Left lung (tissue), 14 donors: ENCODE measurements at places on chromosomes 7 and 10. TPM values are rescaled to one million over a fixed set of nuclear protein-coding genes. Genes with fewer than 3 reads are reported as not detected.

TIAL1 gene
- 203 TPM for polyA plus RNA-seq

OR13A1 gene
- 0.09 TPM for polyA plus RNA-seq

SFRP5 gene
- 1.3 TPM for polyA plus RNA-seq

TSPAN13 gene
- polyA plus RNA-seq = 132 TPM

STAMBPL1 gene
- polyA plus RNA-seq = 13.4 TPM

DNA sequence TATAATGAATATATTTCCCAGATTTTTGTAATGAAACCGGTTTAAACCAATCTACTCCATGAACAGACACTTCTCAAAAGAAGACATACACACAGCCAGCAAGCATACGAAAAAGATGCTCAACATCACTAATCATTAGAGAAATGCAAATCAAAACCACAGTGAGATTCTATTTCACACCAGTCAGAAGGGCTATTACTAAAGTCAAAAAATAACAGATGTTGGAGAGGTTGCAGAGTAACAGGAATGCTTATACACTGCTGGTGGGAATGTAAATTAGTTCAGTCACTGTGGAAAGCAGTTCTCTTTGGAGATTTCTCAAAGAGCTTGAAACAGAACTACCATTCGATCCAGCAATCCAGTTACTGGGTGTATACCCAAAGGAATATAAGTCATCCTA, 240.7 kb downstream of the TSPAN12 start:
- H3K4me3 ChIP-seq = no peak overlapping the region
- no peaks in the 10 kb centered on the region for H3K4me1 ChIP-seq
- no peaks in the 10 kb centered on the region for H3K36me3 ChIP-seq
- H3K27ac ChIP-seq = no peak overlapping the region

DNA sequence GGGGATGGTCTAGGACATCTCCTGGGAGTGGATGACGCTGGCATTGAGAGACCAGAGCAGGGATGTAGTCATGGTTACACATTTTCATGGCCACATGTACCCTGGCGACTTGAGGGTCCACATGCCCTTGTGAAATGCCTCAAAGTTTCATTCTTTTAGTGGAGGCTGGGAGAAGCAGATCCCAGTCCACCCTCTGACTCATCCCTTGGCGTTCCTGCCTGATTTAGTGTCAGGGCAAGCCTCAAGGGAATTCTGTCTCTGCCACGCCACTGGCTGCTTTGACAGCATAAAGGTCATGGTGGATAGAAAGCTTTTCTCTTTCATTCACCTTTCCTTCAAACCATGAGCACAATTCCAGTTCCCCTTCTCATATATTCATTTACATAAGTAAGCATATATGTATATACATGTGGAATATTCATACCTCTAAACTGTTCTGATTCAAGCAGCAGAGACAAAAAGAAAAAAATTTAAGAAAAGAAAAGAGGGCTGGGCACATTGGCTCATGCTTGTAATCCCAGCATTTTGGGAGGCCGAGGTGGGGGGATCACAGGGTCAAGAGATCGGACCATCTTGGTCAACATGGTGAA, 21.8 kb upstream of the KIF5B start:
- no peaks in the 10 kb centered on the region for H3K4me1 ChIP-seq
- H3K27me3 ChIP-seq = no peaks in the 10 kb centered on the region
- DNase-seq = no peak
- no peak overlapping the region for H3K27ac ChIP-seq
- no peaks in the 10 kb centered on the region for H3K36me3 ChIP-seq

- H3K4me1 ChIP-seq = no peaks in the 10 kb centered on the region
- no peak overlapping the region for H3K4me3 ChIP-seq
- H3K36me3 ChIP-seq = no peaks in the 10 kb centered on the region
These were observed 39.6 kb downstream of the BZW2 start for GRCh38 chr7:16685535-16685934.

DNA sequence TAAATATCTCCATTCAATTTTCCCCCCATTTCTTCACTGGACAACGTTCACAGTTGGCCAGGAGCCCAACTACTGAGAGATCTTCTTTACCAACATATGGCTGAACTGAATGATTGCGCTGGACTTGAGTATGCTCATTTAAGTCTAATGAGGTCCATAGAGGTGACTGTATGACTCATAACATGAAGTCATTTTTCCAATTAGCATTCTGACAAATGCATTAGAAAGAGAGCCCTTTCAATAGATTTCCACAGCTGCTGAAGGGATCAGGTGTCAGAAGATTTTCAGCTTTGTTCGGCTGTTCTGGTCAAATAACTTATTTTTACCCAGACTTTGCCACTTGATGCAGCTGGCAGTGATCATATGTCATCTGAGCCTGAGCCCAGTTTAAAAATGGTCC, 438.0 kb downstream of the ETV1 start:
- no peak for DNase-seq
- no peak overlapping the region for H3K27ac ChIP-seq
- H3K4me3 ChIP-seq = no peak overlapping the region
- no peaks in the 10 kb centered on the region for H3K4me1 ChIP-seq
- H3K27me3 ChIP-seq = no peaks in the 10 kb centered on the region

DNA sequence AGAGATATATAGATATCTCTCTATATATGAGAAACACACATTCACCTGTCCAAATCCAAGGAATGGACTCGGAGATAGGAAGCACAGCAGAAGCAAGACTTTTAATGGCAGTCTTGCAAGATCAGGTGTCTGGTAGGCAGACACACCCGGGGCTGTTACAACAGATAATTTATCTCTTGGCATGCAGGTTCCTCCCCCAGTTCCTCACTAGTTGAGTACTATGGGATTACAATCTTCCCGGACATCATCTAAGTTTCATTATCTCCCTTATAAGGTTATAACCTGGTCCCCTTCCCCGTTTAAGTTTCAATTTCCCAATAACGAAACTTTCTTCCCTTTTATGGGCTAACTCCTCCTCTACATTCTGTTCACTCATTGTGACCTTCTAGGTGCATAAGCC, 399.3 kb downstream of the PPP1R3A start:
- H3K4me3 ChIP-seq = no peak overlapping the region
- H3K27ac ChIP-seq = no peak overlapping the region
- H3K36me3 ChIP-seq = no peaks in the 10 kb centered on the region

GRCh38 chr10:21525367-21526187, at the start of gene SKIDA1:
TSS of gene SKIDA1 (minus strand) at chr10:21525682. CDS start at chr10:21517822, 7,860 bp downstream.
- peak within 1 kb of the TSS; percentile 63 for H3K4me3 ChIP-seq
- H3K36me3 ChIP-seq = no peaks in the 10 kb centered on the region
- no peaks in the 10 kb centered on the region for H3K27me3 ChIP-seq
- peaks cover 26% of the 10 kb centered on the region for H3K4me1 ChIP-seq
- peak; percentile 90 for DNase-seq

DNA sequence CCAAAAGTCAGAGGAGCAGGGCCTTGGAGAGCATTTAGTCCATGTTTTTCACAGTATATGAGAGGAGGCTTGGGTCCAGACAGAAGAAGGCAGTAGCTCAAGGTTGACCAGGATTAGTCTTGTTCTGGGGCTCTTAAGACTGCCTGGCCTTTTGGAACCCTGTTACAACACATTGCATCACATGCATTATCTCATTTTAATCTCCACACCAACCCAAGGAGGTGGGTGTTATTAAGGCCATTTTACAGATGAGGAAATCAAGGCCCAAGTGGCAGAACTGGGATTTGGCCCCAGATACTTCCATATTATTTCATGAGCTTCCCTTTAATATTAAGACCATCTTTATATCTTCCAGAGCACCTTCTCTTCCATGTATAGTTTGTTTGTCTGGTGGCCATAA, 38.8 kb downstream of the RPS24 start:
- no peaks in the 10 kb centered on the region for H3K36me3 ChIP-seq
- H3K27ac ChIP-seq = no peak overlapping the region
- no peak for DNase-seq
- H3K4me3 ChIP-seq = no peak overlapping the region

DNA sequence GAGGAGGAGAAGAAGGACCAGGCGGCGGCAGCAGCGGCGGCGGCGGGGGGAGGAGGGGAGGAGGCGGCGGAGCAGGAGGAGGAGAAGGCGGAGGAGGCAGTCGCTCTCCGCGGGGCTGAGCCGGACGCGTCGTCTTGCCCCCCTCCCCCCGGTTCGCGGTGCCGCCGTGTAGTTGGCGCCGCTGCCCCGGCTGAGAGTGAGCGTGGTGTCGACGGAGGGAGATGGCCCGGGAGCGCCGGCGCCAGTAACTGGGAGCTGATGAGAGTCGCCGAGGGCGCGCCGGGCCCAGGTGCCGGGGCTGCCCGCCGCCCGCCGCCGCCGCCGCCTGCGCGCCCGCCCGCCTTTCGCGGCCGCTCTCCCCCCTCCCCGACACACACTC, 257 bp downstream of the WAC start:
- H3K4me3 ChIP-seq = peak overlapping the region; percentile 98
- H3K4me1 ChIP-seq = peaks cover 13% of the 10 kb centered on the region
- peak overlapping the region; percentile 99 for H3K27ac ChIP-seq
- no peak for DNase-seq
- no peaks in the 10 kb centered on the region for H3K27me3 ChIP-seq

DNA sequence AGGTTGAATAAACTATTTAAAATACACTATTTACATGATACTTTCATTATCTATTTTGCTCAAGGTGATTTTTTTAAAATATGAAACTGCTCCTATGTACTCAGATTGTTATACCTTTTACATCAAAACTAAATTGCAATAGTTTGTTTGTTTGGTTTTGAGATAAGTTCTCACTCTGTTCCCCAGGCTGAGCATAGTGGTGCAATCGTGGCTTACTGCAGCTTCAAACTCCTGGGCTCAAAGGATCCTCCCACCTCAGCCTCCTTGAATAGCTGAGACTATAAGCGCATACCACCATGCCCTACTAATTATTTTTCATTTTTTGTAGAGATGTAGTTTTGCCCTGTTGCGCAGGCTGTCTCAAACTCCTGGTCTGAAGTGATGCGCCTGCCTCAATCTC, 12.7 kb downstream of the TAS2R60 start:
- no peaks in the 10 kb centered on the region for H3K4me1 ChIP-seq
- H3K36me3 ChIP-seq = no peaks in the 10 kb centered on the region
- H3K4me3 ChIP-seq = no peak overlapping the region
- H3K27ac ChIP-seq = no peak overlapping the region

GRCh38 chr7:77235276-77235675, 35.7 kb upstream of the FGL2 start:
- no peaks in the 10 kb centered on the region for H3K27me3 ChIP-seq
- no peak for DNase-seq
- peaks cover 32% of the 10 kb centered on the region for H3K4me1 ChIP-seq
- H3K4me3 ChIP-seq = no peak overlapping the region
- H3K36me3 ChIP-seq = no peaks in the 10 kb centered on the region
- H3K27ac ChIP-seq = no peak overlapping the region

DNA sequence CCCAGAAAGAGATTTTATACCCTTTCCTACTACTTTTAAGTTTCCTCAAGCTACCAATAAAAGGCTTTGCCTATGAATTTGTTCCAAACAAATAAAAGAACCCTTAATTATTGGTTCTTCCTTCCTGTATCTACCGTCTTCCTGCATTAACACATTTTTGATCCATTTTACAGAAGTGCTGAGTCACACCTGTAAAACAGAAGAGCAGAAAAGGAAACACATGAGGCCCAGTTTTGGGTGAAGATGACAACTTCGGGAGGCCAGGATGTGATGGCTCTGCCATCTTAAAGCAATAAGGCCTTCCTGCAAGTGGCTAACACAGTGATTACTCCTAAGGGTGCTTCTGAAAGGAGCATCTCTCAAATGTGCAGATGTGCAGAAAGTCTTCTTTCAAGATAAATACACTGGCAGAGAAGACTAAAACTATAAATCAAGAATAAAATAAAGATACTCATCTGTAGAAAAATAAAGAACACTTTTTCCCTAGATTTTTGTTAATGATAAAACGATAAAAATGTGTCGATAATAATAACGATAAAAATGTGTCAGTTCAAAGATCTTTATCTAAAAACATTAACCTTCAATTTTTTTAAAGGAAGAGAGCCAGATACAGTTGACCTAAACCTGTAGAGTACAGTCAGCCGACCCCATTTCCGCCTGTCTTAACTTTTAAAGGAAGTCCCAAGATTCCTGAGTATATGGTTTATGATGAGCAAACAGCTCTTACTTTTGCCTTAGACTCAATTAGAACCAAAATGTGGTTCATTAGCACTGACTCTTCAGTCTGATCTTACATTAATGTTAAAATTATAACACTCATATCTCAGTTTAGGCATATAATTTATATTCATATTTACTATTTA, 108.6 kb downstream of the UBE2H start:
- H3K27ac ChIP-seq = no peak overlapping the region
- DNase-seq = no peak
- H3K27me3 ChIP-seq = no peaks in the 10 kb centered on the region
- no peak overlapping the region for H3K4me3 ChIP-seq

DNA sequence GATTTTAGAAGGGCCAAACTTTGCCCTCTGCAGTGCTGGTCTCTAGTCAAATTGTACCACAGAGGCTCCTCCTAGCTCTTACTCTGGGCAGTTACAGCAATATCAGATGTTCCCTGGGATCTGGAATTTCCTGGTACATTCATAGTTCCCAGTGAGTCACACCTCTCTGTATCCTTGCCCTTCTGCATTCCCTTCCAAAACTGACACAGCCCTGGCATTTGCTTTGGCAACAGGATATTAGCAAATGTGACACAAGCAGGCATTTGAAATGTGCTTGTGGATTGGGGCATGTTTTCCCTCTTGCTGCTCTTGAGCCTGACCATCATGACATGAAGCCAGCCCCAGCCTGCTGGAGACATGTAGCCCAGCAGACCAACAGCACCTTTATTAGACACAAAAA, 284.7 kb upstream of the AKR1E2 start:
- DNase-seq = no peak
- no peaks in the 10 kb centered on the region for H3K4me1 ChIP-seq
- no peaks in the 10 kb centered on the region for H3K36me3 ChIP-seq
- H3K27ac ChIP-seq = no peak overlapping the region

GRCh38 chr10:123926401-123927264, 35.0 kb upstream of the CPXM2 start:
- no peaks in the 10 kb centered on the region for H3K4me1 ChIP-seq
- no peak overlapping the region for H3K4me3 ChIP-seq
- H3K27me3 ChIP-seq = no peaks in the 10 kb centered on the region
- DNase-seq = no peak
- no peaks in the 10 kb centered on the region for H3K36me3 ChIP-seq

GRCh38 chr7:6725003-6725402, 18.3 kb upstream of the ZNF12 start:
- peaks cover 13% of the 10 kb centered on the region for H3K4me1 ChIP-seq
- DNase-seq = no peak
- H3K27me3 ChIP-seq = no peaks in the 10 kb centered on the region
- no peak overlapping the region for H3K4me3 ChIP-seq

GRCh38 chr7:122944682-122945303, 50.7 kb downstream of the TAS2R16 start:
- no peak overlapping the region for H3K27ac ChIP-seq
- H3K4me1 ChIP-seq = no peaks in the 10 kb centered on the region
- H3K27me3 ChIP-seq = no peaks in the 10 kb centered on the region
- no peak overlapping the region for H3K4me3 ChIP-seq

- H3K4me3 ChIP-seq = no peak overlapping the region
- H3K27ac ChIP-seq = no peak overlapping the region
- no peak for DNase-seq
- H3K4me1 ChIP-seq = no peaks in the 10 kb centered on the region
- H3K36me3 ChIP-seq = no peaks in the 10 kb centered on the region
- peaks cover 21% of the 10 kb centered on the region for H3K27me3 ChIP-seq
These were observed 25.6 kb downstream of the EBF3 start for GRCh38 chr10:129938460-129938859.
